ENCODE measurements at places on chromosomes 3 and 15.
A peak's percentile ranks its signal among the peaks of the same experiment; 100 is the strongest.

DNA sequence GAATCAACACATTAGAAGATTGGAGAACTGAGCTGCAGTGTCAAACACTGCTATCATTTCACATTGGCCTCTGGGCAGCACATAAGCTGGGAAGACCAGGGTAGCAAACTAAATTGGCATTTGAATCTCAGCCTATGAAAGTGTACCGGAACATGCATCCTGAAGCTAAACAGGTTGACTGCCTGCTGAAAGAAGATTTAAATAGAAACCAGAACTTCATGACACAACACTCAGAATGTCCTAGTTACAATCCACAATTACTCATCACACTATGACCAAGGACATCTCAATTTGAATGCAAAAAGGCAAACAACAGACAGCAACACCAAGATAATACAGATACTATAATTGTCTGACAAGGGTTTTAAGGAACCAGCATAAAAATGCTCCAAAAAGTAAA lies 26.2 kb downstream of the TM2D3 start:
- DNase-seq = no peak

DNA sequence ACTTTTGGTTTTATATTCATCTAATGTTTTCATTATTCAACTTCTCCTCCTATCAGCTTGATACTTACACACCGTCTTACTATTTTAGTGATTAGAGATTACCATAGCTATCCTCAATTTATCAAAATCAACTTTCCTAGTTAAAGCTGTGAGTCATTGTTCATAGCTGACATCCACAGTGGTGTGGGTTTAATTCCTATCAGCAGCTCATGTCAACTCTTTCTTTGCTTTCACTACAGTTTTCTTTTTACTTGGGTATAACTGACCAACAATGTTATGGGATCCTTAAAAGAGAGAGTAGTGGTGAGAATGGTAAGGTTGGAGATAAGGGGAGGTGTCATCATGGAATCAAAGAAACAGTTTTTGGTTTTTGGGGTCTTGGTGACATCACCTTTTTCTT lies 112.7 kb downstream of the NFKBIZ start:
- no peak for DNase-seq

- DNase-seq = no peak
Observed at GRCh38 chr15:61659566-61660190, 400.6 kb downstream of the VPS13C start.

GRCh38 chr3:61574854-61575253 lies 13.5 kb downstream of the PTPRG start:
- no peak for DNase-seq

- DNase-seq = no peak
Observed at GRCh38 chr3:172442606-172443005, 5.7 kb downstream of the GHSR start.

DNA sequence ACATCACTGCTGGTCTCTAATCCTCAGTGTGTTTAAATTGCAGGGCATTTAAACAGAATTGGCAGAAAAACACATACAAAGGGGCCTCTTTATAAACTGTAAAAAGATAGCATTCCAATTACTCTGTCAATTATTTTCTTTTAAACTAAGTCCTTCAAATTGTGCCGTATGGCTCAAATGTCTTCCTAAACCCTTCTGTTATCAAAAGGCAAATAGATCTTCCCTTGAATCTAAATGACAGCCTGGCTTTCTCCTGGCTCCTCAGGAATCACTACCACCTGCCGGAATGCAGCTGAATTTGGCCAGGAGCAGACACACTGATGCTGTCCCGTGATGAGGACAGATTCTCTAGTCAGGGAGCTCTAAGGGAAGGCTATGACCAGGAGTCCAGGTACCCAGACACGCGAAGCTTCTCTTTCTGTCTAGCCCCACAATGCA lies 85.6 kb downstream of the IGF2BP2 start:
- DNase-seq = no peak

GRCh38 chr3:40623567-40623966 lies 98.8 kb downstream of the ZNF621 start:
- peak; percentile 49 for DNase-seq

GRCh38 chr15:56919031-56919608 lies 676 bp downstream of the TCF12 start:
- DNase-seq = peak; percentile 88

- DNase-seq = no peak
Observed at GRCh38 chr3:187950671-187951070, 203.3 kb upstream of the LPP start.

DNA sequence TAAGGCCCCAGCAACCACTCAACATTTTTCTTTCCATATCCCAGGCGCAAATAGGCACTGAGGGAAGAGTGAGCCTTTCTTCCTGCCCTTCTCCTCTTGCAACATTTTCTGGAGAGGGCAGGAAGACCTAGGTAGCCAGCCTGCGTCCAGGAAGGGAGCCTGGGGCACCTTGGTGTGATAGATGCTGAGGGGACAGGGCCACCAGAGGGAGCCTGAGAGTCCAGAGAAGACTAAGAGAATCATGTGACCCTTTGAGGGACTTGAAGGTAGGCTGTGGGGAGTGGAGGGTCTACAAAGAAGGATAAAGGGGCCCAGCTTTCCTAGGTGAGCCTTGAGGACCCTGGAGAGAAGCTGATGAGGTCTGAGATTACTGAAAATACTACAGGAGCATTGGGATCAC lies 346.6 kb downstream of the CNTN6 start:
- DNase-seq = no peak

GRCh38 chr15:70477750-70478250 lies 285.6 kb downstream of the UACA start:
- no peak for DNase-seq

GRCh38 chr3:171967137-171967783 lies 72.1 kb upstream of the FNDC3B start:
- peak; percentile 84 for DNase-seq

- DNase-seq = no peak
Observed at GRCh38 chr3:129345971-129346370, 67.3 kb downstream of the HMCES start.

GRCh38 chr15:80424381-80424780 lies 20.2 kb downstream of the ARNT2 start:
- DNase-seq = no peak

- DNase-seq = no peak
Observed at GRCh38 chr3:169744366-169745054, 20.4 kb downstream of the TERC start.

DNA sequence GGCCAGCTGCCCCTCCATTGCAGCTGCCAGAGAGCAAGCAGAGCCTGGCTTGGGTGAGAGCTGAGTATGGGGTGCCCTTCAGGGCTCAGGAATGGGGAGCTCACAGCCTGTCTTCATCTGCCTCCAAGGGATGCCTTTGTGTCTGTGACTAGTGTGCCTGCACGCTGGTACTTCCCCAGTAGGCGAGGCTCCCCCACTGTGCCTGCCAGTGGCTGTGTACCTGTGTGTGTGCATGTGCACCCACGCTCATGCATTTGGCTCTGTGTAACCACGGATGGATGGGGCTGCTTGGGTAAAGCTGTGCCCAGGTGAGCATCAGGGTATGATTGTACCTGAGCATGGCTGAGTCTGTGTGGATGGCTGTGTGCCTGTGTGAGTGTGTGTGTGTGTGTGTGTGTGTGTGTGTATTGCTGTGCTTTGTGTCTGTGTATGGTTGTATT lies 2.3 kb upstream of the GRM2 start:
- no peak for DNase-seq

DNA sequence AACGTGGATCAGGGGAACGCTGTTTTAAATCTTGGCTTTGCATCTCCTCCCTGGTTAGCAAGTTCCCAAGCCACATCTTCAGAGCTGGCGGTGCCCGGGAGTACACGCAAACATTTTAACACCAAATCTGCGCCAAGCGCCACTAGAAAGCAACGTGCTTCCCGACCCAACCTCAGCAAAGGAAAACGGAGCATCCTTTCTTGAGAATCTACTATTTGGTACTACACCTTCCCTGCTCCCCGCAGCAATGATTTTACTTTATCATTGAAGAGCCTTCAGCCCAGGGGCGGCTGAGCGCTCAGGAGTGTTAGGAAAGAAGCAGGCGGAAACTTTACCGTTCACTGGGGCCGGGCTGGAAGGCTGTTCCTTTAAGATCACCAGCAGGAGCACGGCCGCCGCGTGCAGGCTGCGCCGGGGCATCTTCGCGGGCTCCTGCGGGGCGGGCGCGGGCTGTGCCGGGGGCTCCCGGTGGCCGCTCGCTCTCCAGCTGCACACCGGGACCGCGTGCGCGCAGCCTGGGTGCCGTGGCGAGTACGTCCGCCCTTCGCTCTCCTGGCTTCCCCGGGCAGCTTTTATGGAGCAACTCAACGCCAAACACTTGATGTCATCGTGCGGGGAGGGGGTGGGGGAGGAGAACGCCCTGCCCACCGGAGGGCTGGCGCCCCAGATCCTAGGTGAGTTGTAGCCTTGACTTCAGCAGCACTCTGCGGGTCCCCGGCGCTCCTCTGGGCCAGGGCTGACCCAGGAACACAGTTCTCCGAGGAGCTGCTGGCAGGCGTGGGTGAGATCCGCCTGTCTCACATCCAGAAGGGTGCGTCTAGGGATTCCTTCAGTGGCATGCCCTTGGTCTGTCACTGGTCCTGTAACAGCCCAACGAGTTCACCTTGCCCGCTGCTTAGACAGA lies at the start of gene CA12:
CA12 (minus strand) TSS at position 546 of the 904 bp plus-strand sequence; CDS start at position 420, 126 bp downstream.
- peak; percentile 43 for DNase-seq

DNA sequence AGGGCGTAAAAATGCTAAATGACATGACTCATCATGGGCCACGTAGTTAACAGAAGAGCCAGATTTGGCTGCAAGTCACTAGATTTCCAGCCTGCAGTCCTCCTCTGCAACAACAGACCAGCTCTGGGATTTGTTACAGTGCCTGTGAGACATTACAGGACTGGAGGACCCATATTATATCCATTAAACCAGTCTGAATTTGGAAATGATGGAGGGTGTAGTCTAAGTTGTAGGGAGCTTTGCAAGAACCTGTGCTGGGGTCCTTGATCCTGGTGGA lies 10.8 kb downstream of the ZNF774 start:
- peak; percentile 69 for DNase-seq

- no peak for DNase-seq
Observed at GRCh38 chr3:159432682-159433340, 555.8 kb upstream of the IL12A start.

GRCh38 chr15:36632226-36632625 lies 52.8 kb downstream of the CDIN1 start:
- DNase-seq = peak; percentile 3

- DNase-seq = no peak
Observed at GRCh38 chr3:8885536-8886316, 77.5 kb downstream of the RAD18 start.

DNA sequence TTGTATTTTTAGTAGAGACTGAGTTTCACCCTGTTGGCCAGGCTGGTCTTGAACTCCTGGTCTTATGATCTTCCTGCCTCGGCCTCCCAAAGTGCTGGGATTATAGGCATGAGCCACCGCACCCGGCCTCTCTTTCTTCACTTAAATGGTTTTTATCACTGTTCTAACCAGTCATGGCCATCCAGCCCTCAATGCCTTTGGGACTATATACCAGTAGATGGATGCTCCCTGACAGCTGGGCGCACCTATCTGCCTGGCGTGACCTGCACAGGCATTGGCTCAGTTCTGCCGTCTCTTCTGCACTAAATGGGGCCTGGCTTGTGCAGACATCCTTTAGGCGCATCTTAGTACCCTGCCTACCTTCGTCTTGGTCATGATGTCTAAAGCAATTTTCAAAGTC lies 233.4 kb downstream of the ADAMTS17 start:
- no peak for DNase-seq

DNA sequence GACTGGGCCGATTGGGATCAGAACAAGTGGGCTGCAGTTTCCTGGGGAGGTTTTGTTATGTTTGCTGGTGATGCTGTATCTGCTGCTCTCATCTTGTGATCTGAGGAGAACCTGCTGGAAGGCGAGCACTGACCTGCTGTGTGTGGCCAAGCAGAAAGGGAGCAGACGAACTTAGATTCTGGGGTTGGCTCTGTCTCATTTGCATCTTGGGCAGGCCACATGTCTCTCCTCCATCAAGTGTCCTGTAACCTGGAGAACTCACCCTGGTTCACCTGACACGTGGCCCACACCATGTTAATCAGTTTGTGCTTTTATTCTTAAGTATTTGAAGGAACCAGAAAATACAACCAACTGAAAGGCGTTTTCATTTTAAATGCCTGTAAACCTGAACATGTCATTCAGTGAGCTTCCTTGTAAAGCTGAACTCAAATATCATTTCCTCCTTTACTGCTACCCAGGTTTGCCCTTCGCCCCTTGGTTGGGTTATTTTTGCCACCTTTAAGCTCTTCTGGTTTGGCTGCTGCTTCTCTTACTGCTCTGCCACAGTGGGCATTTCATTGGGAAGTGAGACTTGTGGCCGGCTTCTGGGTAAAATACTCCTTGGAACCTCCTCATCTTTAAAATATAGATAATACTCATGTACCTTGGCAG lies 33.5 kb upstream of the TRAK1 start:
- no peak for DNase-seq

GRCh38 chr15:78301828-78302227 lies 2.4 kb upstream of the SKIC8 start:
- peak; percentile 63 for DNase-seq

- DNase-seq = no peak
Observed at GRCh38 chr3:86381247-86381646, 609.7 kb downstream of the VGLL3 start.

DNA sequence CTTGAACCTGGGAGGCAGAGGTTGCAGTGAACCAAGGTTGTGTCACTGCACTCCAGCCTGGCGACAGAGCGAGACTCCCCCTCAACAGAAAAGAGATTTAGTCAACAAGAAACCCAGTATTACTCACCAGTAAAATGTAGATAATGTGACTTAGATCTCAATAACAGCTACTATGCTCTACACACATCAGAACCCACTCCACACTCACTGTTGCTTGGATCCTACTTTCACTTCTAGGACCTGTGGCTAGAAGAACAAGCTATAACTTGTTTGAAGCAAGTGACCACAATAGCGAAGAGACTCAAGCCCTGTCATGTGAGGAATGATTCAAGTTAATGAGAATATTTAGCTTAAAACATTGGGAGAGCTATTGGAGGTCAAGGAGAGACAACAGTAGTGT lies 100.7 kb downstream of the ANXA2 start:
- DNase-seq = no peak

DNA sequence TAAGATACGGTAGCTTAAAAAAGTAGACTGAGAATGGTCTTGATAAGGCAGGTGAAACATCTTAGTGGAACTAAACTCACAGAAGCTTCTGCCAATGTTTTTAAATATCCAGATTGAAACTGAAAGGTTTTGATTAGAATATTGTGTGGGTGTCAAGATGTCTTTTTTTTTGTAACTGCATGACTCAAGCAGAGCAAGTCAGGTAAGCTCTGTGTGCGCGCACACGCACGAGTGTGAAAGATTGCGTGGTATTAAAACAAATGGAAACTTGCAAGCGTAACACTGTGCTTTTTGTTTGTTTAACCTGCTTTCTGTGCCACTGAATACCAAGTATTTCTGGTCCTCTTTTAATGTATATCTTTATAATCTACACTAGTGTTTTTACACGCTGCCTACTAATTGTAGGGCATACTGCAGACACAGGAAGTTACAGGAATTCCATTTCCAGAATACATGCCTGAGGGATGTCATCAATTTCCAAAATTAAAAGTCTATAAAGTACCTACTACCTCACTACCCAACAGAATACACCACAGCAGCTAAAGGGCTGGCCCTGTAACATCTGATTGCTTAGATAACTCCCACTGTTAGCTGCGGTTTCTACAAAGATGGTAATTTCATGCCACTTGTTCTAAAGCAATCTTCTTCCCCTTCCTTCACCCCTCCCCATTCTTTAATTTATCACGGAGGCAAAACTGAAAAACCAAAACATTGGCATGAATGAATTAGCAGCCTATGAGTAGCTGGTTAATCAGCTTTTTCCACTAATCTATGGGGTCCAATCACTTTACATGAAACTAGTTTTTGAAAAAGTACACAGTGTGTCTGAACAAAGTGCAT lies 472.8 kb downstream of the SHQ1 start:
- DNase-seq = no peak
